ENCODE measurements at places on chromosomes 2 and 18.

- no peak for DNase-seq
Measured at GRCh38 chr2:237261327-237261726, 152.6 kb downstream of the COL6A3 start.

DNA sequence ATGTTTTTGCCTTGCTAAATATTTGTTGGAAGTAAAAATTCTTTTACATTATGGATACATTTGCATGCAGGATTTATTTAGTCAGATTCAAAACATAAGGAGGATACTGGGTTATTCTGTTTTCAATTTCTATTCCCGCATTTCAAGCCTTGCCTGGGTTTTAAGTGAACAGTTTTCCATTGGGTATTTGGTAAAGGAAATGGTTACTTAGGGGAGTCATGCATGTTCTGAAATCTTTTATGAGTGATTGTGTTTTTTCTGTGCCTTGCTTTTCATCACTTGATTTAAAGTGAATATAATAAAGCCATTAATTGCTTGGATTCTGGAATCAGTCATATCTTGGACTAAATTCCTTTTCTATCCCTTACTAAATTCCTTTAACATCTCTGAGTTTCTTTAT is 12.0 kb upstream of the SP9 start:
- DNase-seq, result no peak

- DNase-seq, result no peak
Measured at GRCh38 chr2:228447266-228447915, 265.9 kb upstream of the SPHKAP start.

- DNase-seq, result peak; percentile 50
Measured at GRCh38 chr2:134324947-134325346, 71.1 kb downstream of the MGAT5 start.

DNA sequence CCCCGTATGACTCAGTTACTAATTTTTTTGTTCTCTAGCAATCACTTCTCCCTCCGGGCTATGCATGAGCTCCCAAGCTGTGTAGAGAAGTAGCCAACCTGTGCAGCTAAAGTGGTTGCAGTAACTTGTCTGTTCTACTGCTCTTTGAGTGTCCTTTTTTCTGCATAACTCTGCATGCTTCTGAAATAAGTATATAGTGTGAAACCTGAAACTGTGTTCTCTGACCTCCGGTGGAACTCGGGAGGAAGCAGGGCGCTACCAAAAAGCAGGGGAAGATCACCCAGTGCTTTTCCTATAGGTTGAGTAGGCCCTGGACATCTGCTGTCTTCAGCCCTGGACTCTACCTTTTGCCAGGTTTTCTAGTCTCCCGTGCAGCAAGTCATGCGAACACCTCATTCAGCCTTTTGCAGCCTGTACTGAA is 47.8 kb downstream of the PHLPP1 start:
- DNase-seq, result no peak

- no peak for DNase-seq
Measured at GRCh38 chr2:239693761-239694415, 293.1 kb upstream of the HDAC4 start.

DNA sequence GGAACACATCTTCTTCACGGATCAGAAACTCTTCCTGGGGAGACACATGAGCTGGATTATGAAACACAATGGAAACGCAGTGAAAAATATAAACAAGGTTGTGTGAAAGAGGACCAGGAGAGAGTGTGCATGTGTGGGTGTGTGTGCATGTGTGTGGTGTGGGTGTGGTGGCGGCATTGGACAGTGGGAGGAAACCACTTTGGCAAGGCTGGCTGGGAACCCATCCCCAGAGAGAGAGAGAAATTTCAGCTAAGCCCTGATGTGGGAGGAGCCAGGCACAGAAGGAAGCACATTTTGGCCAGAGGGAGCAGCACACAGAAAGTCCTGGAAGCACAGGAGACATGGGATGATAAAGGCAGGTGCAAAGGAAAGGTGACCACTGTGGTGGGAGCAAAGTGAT is 147.6 kb upstream of the COPS8 start:
- DNase-seq, result no peak

DNA sequence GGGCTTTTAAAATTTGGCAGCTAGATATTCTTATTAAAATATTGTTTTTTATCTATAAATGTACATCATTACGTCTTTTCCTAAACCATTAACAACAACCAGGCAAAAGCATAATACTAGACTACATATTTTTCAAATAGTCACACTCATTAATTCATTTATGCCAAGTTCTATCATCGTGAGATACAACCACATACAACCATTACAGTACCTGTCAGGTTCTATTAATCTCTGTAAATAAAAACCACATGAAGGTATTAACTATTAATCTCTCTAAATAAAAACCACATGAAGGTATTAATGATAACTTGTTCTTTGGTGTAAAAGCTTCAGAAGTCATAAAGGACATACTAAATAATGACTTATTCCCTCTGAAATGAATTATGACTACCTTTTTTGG is 432.7 kb downstream of the TMX3 start:
- no peak for DNase-seq

- DNase-seq, result no peak
Measured at GRCh38 chr2:20611077-20611843, 39.6 kb downstream of the HS1BP3 start.

DNA sequence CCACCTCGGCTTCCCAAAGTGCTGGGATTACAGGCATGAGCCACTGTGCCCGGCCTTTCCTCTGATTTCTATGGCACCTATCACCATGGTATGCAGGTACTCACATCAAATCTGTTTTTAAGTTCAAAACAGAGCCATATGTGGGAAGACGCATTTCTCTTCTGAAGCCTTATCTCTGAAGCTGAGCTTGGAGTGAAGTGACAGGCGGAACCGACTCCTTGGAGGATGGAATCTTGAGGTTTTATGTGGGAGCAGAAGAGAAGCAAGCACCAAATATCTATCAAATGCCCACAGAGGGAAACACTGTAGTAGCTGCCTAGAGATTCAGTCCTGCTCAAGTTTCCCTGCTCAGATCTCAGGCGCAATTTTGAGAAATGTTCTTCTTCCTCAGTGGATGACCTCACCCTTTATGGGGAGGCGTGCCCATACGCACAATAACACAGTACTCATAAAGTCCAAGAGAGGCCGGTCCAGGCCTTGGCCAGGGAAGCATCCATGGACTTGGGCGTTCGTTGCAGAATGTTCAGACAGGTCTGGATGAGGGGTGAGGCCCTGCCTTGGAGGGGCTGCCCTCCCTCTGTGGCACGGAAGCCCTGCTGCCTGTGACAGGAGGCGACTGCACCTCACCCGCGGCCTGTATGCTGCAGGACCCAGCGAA is 67.9 kb downstream of the HNRNPLL start:
- no peak for DNase-seq

DNA sequence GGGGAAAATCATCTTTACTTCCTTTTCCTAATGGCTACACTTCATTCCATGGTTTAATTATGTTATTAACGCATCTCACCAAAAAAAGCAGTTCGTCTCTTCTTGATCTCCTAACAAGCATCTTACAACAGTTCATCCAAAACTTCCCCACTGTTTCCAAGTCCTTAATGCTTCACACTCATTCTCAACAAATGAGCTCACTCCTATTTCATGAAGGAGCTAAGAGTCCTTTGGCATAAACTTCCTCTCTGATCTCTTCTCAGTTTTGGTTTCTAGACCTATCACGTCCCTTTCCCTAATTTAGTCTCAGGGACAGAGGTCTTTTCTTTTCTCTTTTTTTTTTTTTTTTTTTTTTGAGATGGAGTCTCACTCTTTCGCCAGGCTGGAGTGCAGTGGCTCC is 205.9 kb upstream of the SLC39A10 start:
- no peak for DNase-seq

DNA sequence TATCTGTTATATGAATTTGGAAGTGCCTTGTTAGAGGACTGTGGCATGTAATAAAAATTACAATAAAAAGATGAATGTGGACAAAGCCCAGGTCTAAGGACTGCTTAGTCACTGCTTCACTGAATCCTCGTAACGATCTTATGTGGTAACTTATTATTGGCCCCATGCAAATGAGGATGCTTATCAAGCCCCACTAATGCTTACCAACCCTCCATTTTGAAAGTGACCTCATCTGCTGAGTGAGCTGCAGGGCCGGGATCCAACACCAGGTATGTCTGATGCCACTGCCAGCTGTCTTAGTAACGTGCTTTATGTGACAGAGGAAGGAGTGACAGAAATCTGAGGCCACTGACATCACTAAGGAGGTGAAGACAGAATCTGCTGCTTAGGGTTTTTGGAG is 65.3 kb upstream of the CCDC85A start:
- DNase-seq, result no peak

GRCh38 chr18:54926593-54927325 is 32.5 kb downstream of the CCDC68 start:
- no peak for DNase-seq
